ENCODE measurements at places on chromosomes 11 and 22.
A peak's percentile ranks its signal among the peaks of the same experiment; 100 is the strongest.

DNA sequence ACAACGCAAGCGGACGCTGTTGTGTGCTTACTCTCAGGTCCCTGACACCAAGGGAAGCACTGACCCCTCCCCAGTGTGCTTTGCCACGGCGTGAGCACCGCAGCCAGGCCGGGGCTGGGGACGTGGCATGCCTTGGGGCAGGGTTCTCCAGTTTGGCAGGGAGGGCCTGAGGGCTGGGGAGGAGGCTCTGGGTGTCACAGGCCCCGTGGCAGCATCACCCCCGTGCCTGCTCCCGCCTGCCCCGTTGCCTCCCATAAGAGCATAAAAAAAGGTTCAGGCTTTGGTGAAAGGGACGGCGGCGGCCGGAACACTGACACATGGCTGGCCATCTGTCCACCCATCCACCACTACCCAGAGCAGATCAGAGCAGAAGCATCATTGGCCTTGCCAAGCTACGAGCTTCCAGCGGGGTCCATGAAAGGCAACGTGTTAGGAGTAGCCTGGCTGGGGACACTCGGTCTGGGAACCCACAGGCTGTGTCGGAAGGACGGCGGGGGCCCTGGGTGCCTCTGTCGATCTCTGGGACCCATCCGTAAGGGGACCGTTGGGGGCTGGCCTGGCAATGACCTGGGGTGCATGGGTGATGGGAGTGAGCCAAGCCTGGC, 183.0 kb downstream of the IGLL1 start:
- no peak for DNase-seq

- DNase-seq: peak; percentile 45
Measured at GRCh38 chr11:129251067-129251466, 58.9 kb upstream of the ARHGAP32 start.

DNA sequence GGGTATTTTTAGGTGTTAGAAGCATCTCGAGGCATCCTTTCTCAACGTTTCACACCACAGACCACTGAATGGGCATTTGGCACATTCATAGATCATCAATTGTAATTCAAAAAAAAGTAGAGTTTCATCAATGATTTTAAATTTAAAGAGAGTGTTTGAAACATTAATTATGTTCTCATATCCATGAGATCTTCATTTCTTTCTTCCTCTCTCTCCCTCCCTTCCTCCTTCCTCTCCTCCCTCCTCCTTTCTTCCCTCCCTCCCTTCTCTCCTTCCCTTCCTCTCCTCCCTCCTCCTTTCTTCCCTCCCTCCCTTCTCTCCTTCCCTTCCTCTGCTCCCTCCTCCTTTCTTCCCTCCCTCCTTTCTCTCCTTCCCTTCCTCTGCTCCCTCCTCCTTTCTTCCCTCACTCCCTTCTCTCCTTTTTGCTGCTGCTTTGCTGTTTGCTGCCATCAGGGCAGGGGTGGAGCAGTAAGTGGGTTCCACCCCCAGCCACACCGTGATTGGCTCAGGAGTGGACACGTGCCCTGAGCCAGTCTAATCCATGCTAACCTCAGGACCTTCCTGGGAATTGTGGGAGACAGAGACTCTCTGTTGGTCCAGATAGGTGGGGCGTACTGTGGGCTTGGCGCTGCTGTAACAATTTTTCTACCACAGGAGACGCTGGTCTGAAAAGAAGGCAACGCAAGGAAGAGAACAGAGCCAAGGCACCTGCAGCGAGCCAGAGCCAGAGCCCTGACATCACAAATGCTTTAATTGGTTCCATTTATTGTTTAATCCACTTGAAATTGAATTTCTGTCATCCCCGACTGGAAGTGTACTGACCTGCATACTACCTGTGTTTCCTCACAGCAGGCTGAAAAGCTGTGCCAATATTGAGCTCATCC, 33.7 kb upstream of the APOBEC3A start:
- DNase-seq: peak; percentile 65

DNA sequence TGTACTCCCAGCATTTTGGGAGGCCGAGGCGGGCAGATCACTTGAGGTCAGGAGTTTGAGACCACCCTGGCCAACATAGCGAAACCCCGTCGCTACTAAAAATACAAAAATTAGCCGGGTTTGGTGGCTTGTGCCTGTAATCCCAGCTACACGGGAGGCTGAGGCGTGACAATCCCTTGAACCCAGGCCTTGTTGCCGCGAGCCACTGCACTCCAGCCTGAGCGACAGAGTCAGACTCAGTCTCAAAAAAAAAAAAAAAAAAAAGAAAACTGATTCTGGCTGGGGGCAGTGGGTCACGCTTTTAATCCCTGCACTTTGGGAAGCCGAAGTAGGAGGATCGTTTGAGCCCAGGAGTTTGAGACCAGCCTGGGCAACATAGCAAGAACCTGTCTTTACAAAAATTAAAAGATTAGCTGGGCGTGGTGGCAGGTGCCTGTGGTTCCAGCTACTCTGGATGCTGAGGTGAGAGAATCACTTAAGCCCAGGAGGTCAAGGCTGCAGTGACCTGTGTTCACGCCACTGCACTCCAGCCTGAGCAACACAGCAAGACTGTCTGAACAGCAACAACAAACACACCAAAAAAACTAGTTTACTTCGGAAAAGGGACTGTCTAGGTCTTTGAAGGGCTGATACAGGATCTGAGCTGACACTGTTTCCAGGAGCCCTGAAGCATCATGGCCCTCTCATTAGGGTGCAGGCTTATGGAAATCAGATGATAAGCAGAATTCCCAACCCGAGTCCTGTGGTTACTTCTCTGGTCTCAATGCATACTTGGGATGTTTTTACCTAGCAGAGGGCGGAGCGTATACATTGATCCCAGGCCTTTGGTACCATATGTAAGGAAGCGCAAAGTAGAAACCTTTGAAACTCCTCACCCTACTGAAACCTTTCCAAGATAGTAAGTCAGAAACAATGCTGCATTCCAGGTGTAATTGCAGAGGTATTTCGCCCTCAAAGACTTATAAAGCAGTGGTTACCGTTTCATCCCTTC, 1.8 kb upstream of the CHKB start:
- DNase-seq: no peak

GRCh38 chr11:64251016-64251752, at the start of gene PLCB3:
Gene PLCB3 (plus strand): TSS chr11:64251530. CDS start chr11:64251650, 120 bp downstream.
- peak; percentile 82 for DNase-seq

- no peak for DNase-seq
Measured at GRCh38 chr11:68216171-68216938, 3.3 kb upstream of the KMT5B start.

- DNase-seq: peak; percentile 55
Measured at GRCh38 chr11:17760102-17761029, 25.8 kb downstream of the KCNC1 start.

DNA sequence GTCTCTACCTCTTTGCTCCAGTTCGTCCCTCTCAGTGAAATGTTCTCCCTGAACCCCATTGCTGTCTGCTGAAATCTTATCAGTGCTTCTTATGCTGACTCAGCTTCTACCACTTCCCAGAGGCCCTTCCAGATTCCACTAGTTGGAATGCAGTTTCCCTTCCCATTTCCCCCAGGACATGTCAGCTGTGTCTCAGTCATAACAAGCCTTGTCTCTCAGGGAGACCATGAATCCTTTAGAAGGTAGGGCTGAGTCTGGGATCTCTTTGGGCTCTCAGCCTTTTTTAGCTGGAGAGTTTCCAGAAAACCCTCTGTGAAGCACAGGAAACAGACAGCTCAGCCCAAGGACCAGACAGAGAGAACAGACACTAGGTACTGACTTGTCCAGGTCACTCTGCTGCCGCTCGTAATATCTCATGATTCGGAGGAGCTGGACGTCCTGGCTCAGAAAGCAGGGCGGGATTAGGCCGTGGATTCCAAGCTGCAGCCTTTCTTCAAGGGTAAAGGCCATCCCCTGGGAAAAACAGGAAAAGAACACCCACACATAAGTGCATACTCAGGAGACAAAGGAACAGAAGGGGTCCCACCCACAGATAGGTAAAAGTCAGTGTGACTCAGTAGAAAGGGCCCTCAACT, 113.0 kb downstream of the ME3 start:
- DNase-seq: peak; percentile 79

GRCh38 chr11:46338988-46339666, 8.1 kb upstream of the DGKZ start:
- DNase-seq: no peak

DNA sequence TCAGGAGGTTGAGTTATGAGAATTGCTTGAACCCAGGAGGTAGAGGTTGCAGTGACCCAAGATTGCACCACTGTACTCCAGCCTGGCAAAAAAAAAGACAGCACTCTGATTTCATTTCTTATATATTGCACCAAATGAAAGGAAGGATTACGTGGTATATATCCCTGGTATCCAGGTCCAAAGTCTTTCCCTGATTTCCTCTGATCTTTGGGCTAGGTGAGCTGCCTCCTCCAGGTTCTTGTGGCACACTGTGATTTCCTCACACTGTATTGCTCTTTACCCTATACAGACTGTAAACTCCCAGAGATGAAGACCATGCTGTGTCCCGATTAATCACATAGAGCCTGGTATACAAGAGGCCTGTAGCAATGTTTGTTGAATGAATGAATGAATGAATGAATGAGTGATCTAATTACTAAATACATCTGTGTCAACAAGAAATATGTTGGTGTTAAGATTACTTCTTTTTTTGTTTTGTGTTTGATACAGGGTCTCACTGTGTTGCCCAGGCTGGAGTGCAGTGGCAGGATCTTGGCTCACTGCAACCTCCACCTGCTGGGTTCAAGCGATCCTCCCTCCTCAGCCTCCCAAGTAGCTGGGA, 9.3 kb upstream of the POLD3 start:
- DNase-seq: no peak

DNA sequence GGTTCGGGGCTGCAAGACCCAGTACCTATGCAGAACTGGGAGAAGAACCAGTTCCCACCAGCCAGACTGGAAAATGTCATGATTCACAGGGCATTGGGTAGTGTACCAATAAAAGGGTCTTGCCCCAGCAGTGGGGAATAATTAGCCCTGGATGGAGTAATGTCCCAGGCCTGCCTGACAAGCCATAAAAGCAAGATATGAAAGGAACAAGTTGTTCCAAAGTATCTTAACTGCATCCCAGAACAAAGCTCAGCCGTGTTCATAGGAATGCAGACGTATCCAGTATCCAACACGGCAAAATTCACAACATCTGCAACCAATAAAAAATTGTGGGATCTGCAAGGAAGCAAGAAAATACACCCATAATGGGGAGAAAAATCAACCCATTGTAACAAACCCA, 47.9 kb downstream of the ASCL2 start:
- DNase-seq: no peak

GRCh38 chr11:118907051-118908042, 18.4 kb downstream of the BCL9L start:
- peak; percentile 84 for DNase-seq

DNA sequence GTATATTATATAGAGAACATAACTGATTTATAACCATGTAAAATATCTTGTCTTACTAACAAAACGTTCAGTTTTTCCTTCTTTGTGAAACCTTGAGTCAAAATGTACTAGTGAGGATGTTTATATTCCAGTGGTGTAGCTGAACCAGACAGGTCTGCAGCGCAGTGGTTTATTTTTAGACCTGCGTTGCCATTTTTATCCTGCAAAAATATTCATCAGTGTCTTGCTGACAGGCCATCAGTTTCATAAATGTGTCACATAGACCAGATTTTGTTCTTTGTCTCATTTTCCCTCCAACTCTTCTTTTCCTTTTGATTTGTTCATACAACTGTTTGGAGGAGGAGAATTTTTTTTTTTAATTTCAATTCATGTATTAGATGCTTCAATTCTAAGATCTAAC, 43.1 kb downstream of the HSD17B12 start:
- DNase-seq: no peak

DNA sequence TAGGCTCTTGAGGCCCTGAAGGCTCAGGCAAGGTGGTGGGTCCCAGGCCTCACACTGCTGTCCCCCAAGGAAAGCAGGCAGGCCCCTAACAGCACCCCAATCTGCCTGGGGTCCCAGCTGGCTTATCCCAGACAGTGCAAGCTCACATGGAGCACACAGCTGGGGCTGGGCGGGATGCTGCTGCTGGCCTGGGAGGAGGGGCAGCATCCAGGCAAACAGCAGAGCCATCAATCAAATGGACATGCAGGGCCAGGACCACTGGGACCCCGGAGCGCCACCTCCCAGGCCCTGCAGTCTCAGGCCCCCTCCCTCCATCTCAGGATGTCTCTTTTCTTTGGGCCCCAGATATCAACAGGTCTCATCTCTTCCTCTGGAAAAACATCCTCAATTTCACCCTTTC, 140.3 kb downstream of the BRD1 start:
- no peak for DNase-seq

- DNase-seq: no peak
Measured at GRCh38 chr11:33191467-33191866, 30.2 kb upstream of the CSTF3 start.

DNA sequence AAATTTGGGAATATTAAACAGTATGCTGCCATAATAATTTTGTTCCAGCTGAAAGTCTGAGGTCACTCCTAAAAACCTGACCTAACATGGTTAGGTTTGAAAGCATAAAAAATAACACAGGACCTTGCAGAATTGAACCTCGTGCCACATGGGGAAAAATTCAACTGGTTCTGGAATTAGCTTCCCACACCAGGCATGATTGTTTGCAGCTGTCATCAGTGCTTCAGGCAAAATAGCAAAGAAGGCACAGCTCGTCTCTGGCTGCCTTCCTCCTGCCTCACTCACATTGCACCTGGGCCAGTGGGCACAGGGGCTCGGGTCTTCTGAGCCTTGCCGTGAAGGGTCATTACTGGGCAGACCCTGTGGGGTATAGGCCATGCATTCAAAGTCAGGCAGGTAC, 153.8 kb upstream of the ARHGAP20 start:
- DNase-seq: peak; percentile 6

DNA sequence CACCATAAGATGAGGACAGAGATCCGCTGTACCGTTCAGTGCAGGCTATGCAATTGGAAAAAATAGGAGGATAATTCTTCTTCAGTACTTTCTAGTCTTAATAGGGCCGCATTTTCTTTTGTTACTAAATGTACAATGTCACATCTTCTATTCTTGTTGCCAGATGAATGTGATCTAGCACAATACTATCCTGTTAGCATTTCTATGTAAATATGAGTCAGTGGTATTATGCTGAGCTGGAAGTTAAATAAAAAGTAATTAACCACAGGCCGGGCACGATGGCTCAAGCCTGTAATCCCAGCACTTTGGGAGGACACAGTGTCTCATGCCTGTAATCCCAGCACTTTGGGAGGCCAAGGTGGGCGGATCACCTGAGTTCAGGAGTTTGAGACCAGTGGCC, 24.4 kb upstream of the BIRC3 start:
- DNase-seq: no peak

- DNase-seq: no peak
Measured at GRCh38 chr22:22045571-22046335, 63.2 kb upstream of the TOP3B start.

- no peak for DNase-seq
Measured at GRCh38 chr11:82539669-82540068, 194.0 kb downstream of the FAM181B start.

- DNase-seq: no peak
Measured at GRCh38 chr11:105754260-105754659, 144.4 kb downstream of the GRIA4 start.

DNA sequence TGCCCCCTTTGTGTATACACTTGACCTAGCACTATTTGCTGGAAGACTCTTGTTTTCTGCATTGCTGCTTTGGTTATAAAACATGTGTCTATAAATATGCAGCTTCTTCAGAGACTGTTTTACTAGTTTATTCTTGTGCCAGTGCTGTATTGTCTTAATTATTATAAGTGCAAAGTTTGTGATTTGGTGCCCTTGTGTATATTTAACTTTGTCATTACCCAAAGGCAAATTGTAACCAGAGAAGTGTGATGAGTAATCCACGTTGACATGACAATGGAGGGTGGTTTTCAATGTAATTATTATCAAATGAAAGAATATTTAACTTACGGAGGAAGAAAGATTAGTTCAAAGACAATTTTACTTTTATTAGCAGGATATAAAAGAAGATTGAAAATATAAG, 75.0 kb upstream of the PRODH start:
- no peak for DNase-seq

GRCh38 chr22:32336771-32337424, 20.8 kb upstream of the RFPL3 start:
- DNase-seq: no peak

All from GM23248 (cell line).